ENCODE measurements at places on chromosomes 1 and 21.

- no peak for DNase-seq
These were observed 127.9 kb upstream of the TMPRSS2 start for GRCh38 chr21:41635874-41636273.

GRCh38 chr1:30641572-30642353 is 81.6 kb downstream of the MATN1 start:
- DNase-seq, result no peak

GRCh38 chr1:115188680-115189395 is 99.5 kb upstream of the TSPAN2 start:
- DNase-seq, result no peak

GRCh38 chr1:195434566-195435203 is 1173.6 kb downstream of the KCNT2 start:
- DNase-seq, result no peak

GRCh38 chr1:53411541-53412152 is 47.6 kb upstream of the DMRTB1 start:
- no peak for DNase-seq

DNA sequence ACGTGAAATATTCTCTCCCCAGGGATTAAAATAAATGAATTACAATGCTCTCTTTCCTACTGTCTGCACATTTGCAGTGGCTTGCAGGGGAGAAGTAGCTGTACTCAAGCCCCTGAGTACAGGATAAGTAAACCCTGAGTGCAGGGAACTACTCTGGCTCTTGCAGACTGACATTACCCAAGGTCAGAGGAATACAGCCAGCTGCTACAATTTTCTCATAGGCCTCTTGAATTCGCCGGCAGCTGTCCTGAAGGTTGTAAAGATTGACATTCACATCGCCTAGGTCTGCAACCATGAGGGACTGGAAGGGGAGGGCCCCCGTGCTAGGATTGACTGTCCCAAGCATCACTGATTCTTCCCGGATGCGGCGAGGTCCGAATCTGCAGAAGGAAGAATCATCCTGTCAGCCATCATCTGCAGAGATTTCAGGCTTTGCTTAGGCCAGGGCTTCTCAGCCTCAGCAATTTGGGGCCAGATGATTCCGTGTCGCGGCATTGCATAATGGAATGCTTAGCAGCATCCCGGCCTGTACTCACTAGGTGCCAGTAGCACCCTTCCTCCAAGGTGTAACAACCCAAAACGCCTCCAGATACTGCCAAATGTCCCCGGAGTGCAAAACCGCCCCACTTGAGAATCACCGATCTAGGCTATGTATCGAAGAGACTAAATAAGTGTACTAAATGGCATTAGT is 1.7 kb downstream of the AGMAT start:
- DNase-seq, result no peak

DNA sequence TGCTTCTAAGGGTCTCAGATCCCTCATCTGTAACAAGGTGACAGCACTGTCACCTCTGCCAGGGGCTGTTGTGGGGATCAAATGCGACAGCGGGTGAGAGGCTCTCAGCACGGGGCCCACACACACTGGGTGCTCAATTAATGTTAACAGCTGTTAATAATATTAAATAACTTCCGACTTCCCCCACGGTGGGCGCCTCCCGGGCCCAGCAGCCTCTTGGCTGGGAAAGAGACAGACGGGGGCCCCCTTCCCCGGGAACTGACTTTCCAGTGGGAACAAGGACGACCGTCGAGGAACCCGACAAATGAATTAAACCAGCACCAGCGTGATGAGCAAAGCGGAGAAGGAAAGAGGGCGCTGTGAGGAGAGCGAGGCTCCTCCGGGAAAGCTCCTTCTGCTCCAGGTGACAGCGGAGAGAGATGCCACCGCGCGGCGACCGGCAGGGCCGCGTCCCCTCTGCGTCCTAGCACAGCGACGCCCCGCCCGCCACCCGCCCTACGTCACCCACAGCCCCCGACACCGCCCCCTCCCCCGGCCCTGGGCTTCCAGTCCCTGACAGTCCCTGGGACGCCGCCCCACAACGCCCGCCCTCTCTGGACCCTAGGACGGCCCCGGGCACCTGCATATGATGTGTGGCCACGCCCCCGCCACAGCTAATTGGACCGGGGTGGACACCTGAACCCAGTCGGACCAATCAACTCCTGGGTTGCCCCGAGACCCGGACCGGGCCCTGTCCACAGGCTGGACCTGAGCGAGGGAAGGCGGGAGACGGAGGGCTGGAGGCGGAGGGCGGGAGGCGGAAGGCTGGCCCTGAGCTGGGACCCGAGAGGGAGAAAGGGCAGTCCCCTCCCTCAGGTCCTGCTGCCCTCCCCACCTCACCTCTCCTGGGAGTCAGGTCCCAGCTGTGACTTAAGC is 38.2 kb downstream of the MATN1 start:
- no peak for DNase-seq

DNA sequence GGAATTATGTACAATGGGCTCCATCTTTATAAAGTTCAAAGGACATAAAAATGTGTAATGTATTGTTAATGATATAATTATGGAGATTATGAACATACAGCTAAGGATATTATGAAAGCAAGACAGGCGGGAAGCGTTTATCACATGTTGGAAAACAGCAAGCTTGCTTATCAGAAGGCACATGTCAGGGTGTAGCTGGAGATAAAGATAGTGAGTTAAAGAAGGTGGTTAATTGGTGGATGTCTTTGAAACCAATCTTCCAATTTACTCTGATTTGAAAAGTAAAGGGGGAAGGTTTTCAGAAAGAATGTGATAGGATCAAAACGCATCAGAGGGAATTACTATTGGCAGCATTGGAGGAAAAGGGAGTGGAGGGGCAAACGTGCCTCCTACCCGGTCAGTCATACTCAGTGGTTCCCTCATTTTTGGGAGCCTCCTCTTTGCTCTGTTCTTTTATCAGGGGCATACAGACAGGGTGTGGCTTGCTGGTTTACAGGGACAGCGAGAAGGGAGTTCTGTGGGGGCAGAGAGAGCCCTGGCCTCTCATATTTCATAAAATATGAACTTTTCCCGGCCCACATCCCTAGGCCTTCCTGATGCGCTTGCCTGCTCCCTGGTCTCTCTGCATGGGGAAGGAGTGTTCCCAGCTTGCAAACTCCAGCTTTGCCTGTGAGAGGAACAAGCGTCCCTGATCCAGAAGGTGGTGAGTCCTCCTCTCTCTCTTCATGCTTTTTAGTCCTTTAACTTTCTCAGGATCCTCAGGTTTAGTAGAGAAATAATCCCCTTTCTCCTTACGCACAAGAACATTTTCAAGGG is 8.0 kb upstream of the SVBP start:
- DNase-seq, result no peak

- no peak for DNase-seq
These were observed 144.5 kb downstream of the TM2D1 start for GRCh38 chr1:61580417-61580816.

- no peak for DNase-seq
These were observed 29.4 kb upstream of the BMP8A start for GRCh38 chr1:39462074-39462473.

- DNase-seq, result no peak
These were observed 514.9 kb upstream of the PKN2 start for GRCh38 chr1:88169139-88169538.

- no peak for DNase-seq
These were observed 645.0 kb downstream of the PTPRC start for GRCh38 chr1:199283794-199284193.

- DNase-seq, result no peak
These were observed 1.9 kb downstream of the TMEM53 start for GRCh38 chr1:44672254-44672955.

DNA sequence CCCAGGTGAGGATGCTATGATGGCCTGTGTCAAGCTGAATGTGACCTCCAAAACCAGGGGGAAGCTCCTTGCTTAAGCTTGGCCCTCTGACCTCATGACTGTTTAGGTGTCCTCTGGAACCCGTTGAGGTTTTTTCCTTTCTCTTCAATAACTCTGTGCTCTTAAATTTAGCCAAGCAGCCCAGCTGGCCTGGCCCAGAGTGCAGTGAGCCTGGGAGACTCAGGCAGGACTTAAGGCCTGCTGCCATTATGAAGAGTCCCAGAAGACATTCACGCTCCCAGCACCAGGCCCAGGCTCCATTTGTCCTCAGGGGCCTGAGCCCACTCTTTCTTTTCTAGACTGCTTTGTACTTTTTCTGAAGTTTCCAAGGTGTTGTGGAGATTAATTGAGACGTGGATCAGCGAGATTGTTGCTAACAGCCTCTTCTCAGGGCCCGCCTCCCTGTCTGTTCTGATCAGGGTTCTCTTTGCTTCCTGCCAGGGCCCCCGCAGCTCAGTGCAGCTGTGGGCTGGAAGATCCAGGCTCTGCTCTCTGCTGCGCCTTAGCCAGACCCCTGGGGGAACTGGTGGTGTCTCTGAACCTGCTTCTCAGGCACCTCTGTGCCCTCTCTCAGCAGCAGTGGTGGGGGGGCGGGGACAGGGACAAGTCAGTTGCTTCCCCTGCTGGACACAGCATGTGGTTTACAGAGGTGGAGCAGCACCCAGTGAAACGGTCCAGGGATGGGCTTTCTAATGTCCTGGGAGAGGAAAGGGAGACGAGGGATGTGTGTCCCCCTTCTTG is 124.2 kb downstream of the GRIK3 start:
- no peak for DNase-seq

GRCh38 chr1:240212556-240212955 is 120.9 kb downstream of the FMN2 start:
- no peak for DNase-seq

DNA sequence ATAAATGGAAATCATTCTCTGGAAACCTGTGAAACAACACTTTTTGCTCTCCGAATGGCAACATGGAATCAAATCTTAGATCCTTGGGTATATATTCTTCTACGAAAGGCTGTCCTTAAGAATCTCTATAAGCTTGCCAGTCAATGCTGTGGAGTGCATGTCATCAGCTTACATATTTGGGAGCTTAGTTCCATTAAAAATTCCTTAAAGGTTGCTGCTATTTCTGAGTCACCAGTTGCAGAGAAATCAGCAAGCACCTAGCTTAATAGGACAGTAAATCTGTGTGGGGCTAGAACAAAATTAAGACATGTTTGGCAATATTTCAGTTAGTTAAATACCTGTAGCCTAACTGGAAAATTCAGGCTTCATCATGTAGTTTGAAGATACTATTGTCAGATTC is 45.7 kb downstream of the PTGFR start:
- DNase-seq, result no peak

DNA sequence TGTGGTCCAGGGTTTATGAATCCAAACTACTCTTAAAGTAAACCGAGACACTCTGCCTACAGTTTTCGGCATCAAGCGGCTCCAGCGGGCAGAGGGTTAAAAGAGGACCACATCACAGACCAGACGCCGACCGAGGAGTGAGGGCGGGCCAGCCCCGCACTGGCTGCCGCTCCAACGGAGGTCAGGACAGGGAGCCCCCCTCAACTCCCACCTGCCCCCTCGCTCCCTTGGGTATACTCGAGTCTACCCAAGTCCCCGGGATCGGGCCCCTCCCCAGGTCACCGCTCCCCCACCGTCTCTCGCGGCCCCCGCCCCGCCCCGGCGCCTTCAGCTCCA is 312 bp downstream of the ARNT start:
- no peak for DNase-seq

DNA sequence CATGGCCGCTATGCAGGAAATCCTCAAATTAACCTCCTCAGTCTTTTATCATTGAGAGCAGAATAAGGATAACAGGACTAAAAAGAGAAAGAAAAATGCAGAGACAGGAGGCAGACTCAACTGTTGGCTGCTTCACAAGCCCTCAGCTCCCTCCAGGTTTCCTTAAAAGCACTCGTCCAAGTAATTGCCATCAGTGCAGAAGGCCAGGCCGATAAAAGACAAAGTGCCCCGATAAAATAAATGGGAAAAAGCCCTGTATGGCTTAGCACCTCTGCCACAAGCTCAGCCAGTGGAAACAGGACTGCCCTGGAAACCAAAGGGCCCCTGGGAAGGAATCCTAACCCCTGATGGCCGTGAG is 8.1 kb downstream of the S100A6 start:
- DNase-seq, result no peak

GRCh38 chr1:70169018-70169839 is 36.1 kb downstream of the LRRC40 start:
- DNase-seq, result no peak

DNA sequence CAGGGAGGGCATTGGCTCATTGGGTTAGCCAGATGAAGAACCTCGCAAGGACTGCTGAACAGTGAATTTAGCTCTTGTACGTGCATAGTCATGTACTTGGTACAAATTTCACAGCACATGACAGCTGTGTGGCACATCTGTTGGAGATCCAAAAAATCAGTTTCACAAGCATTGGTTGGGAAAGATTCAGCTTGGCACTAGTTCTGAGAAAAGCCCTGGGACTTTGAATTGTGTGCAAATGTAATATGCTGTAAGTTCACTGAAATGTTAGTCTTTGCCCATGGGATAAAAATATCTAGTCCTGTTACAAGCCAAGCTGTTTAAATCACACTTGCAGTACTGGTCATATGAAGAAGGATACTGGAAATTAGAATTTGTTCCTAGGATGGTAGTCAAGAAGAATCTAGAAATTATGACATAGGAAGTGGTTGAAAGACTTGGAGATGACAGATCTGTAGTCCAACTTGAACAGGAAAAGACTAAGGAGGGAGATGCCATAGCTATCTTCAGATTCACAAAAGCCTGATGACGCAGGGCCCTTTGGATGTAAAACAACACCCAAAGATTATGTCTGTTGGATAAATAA is 19.2 kb downstream of the LAMC2 start:
- no peak for DNase-seq

- no peak for DNase-seq
These were observed 482 bp downstream of the TM2D1 start for GRCh38 chr1:61724506-61724812.

- DNase-seq, result no peak
These were observed 79.3 kb downstream of the HMCN1 start for GRCh38 chr1:185813401-185813979.

- DNase-seq, result no peak
These were observed 32.3 kb upstream of the ETS2 start for GRCh38 chr21:38773099-38774061.

- DNase-seq, result no peak
These were observed 670 bp upstream of the PARK7 start for GRCh38 chr1:7960867-7961215.

DNA sequence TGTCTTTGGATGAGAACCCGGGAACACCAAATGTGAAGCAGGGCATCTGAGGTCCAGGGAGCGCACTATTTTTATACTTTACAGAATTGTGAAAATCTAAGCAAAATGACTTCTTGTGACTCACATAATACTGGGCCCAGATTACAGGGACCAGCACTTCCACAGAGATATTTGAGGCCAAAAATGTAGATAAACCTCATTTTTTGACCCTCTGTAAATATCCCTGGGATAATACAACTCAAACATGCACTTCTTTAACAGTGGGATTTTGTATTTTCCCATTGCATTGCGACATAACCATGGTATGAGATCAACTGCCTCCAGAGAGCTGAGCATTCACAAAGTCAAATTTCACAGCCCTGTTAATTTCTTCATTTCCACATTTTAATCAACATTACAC is 289.4 kb upstream of the ADGRL4 start:
- DNase-seq, result no peak

Data from GM06990 (cell line).